ENCODE measurements at places on chromosomes 13 and 19. TPM values are rescaled to one million over a fixed set of nuclear protein-coding genes. Genes with fewer than 3 reads are reported as not detected.

BTBD2 gene
- 90.8 TPM for total RNA-seq

SYNGR4 gene
- total RNA-seq, result not detected

MBD3L2 gene
- not detected for total RNA-seq

LACC1 gene
- total RNA-seq, result 2.3 TPM

FCAR gene
- total RNA-seq, result 14.2 TPM

TRAPPC2B gene
- total RNA-seq, result 17.0 TPM

MRPL54 gene
- 33.9 TPM for total RNA-seq

DMAC2 gene
- 30.4 TPM for total RNA-seq

PRR12 gene
- total RNA-seq, result 17.0 TPM

ODAD3 gene
- 0.64 TPM for total RNA-seq

GZMM gene
- total RNA-seq, result 1.2 TPM

SSC5D gene
- total RNA-seq, result 5.3 TPM

ZNF534 gene
- total RNA-seq, result 0.47 TPM

CEACAM7 gene
- not detected for total RNA-seq

ZNF723 gene
- total RNA-seq, result not detected

CTXN1 gene
- total RNA-seq, result 6.1 TPM

ALOX5AP gene
- total RNA-seq, result 12.8 TPM

ZNF667 gene
- 9.1 TPM for total RNA-seq

BRSK1 gene
- total RNA-seq, result 11.2 TPM

TINCR gene
- 0.93 TPM for total RNA-seq

DYRK1B gene
- total RNA-seq, result 42.7 TPM

COL4A2 gene
- total RNA-seq, result 835 TPM

NLRP4 gene
- total RNA-seq, result not detected

RUBCNL gene
- total RNA-seq, result 6.1 TPM

CYP2F1 gene
- not detected for total RNA-seq

ERCC2 gene
- 20.7 TPM for total RNA-seq

SGCG gene
- 17.3 TPM for total RNA-seq

RELB gene
- 14.4 TPM for total RNA-seq

CBY2 gene
- 0.99 TPM for total RNA-seq

ZFR2 gene
- total RNA-seq, result 0.41 TPM

C1QTNF9B gene
- total RNA-seq, result not detected

ZNF730 gene
- total RNA-seq, result 9.1 TPM

PROZ gene
- 0.58 TPM for total RNA-seq

KL gene
- total RNA-seq, result 44.2 TPM

CCDC106 gene
- total RNA-seq, result 12.3 TPM

NAPSA gene
- total RNA-seq, result 6.8 TPM

FPR3 gene
- 0.58 TPM for total RNA-seq

OPA3 gene
- total RNA-seq, result 8.1 TPM

HCST gene
- total RNA-seq, result 6.9 TPM

MEDAG gene
- 3.3 TPM for total RNA-seq

DIAPH3 gene
- total RNA-seq, result 7.1 TPM
